ENCODE measurements at places on chromosomes 16 and 17.

DNA sequence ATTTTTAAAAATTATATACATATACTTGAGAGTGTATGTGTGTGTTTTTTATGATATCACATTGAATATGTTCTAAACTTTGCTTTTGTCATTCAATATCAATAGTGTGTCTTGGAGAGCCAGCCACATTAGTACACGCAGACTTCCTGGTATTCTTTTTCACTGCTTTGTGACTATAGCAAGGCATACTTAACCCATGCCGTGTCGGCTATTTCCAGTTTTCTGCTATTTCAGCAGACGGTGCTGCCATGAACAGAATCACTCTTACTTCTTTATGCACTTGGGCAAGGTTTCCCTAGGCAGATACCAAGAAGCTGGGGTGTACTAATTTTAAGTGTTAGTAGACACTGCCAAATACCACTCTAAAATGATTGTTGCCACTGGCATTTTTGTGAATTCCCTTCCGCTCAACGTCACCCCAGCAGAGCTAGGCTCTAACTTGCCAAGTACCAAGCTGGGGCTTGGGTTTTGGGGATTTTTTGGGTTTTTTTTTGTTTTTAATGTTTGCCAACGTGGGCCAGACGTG is 134.9 kb downstream of the SOCS1 start:
- DNase-seq, result no peak

GRCh38 chr16:30076276-30076791 is 540 bp downstream of the PPP4C start:
- DNase-seq, result no peak

- peak; percentile 42 for DNase-seq
These were observed 164.4 kb upstream of the GSE1 start for GRCh38 chr16:85448557-85449190.

DNA sequence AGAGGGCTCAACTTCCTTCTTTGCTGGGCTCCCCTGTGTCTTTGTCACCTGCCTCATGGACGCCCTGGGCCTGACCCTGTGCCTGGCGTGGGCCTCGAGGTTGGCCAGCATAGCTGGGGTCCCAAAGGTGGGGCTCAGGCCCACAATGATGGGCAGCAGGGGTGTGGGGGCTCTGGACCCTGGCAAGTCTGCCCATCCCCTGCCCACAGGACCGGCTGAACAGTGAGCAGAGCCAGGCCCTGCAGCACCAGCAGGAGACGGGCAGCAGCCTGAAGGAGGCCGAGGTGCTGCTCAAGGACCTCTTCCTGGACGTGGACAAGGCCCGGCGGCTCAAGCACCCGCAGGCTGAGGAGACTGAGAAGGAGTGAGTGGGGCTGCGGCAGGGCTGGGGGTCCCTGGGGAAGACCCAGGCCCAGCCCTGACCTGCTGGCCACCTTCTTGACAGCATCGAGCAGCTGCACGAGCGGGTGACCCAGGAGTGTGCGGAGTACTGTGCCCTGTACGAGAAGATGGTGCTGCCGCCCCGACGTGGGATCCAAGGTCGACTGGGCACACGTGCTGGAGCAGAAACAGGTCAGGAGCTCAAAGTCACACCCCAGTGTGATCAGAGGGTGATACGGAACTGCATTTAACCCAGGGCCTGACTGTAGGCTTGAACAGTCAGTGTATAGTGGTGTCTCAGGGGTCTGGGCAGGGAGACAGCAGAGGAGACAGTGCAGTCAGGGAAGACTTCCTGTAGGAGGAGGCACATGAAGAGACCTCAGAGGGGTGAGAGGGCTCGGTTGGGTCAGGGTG is 3.8 kb downstream of the EVPLL start:
- no peak for DNase-seq

GRCh38 chr17:6487251-6488007 is 43.2 kb downstream of the PIMREG start:
- DNase-seq, result no peak

DNA sequence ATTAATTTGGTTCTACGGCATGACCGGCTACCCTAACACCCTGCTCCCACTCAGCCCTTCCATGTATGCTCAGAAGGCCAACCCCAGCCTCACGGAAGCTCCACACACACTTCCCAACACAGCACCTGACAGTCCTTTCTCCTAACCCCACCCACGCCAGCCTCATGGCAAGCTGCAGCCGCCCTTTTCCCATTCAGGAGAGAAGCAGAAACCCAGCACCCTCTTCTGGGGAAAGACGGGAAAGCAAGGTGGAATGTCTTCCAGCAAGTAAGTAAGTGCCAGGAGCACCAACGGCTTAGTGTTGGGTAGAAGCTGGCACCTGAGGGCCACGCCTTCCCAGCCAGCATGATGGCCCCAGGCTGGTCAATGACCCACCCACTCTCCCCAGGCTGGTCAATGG is 32.1 kb downstream of the ABR start:
- no peak for DNase-seq

DNA sequence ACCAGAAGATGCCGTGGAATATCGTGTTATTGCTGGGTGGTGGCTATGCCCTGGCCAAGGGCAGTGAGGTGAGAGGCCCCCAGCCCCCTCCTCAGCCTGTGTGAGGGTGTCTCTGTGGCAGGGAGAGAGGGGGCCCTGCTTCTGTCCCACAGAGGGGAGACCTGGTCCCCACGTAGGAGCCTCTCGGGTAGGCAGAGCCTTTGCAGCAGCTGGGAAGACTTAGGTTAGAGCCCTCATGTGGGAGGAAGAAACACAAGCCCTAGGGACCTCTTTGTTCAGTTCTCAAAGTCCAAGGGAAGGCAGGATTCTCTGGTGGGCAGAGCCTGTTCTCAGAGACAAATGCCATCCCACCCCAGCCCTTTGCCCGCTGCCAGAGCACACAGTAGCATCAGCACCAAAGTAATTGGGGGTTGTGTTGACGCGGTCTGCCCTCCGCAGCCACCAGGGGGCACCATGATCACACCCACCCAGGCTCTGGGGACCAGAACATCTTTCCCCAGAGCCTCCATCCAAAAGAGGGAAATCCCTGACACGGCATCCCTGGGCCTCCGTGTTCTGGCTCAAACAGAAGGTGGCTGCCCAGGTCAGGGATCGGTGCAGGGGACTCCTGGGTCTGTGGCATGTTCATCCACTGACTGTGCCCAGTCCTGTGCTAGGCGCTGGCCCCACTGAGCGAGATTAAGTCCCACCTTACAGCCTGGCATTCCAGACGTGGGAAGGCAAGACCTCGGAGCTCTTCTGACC is 11.5 kb upstream of the FOXN1 start:
- DNase-seq, result peak; percentile 66

- DNase-seq, result no peak
These were observed 22.7 kb downstream of the RPH3AL start for GRCh38 chr17:329784-330420.

GRCh38 chr17:80848449-80849102 is 143.1 kb upstream of the CHMP6 start:
- no peak for DNase-seq

DNA sequence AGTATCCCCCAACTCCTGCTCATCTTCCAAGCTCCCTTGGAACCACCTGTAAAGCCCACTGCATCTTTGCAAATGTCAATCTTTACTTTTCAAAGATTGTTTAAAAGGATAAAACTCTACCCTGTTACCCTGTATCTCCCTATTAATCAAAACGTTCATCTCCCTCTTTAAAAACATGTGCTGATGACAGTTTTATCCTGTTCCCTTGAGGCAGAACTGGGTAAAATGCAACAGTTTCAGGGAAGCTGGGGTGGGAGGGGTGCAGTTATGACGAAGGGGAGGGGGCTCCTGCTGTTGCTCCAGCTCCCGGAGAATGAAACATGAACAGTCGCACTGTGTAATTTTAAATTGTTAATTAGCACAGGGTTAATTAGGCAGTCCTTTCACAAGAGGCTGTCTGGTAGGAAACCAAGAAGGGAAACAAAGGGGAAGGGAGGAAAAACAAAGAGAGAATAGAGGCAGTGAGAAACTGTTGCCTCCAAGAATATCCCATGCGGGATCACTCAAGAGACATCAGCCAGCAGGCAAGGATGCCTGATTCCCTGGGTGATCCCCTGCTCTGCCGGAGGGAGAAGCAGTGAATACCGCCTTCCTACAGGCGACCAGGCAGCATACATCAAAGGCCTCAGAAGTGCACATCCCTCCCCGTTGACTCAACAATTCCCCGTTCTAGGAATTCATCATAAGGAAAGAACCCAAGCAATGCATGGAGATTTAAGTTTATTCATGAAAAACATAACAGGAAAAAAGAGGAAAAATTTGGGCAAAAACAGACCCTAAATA is 84.2 kb downstream of the ZFHX3 start:
- DNase-seq, result no peak

- DNase-seq, result peak; percentile 52
These were observed 8.6 kb upstream of the MC1R start for GRCh38 chr16:89909777-89910716.

Measured in activated T-helper 1 cell treated with Interleukin-2 at 50 U/mL for 16 hours (primary cell).